Bone marrow (tissue), 2 donors: ENCODE measurements at places on chromosomes 1 and 21.

- DNase-seq, result no peak
These were observed 663.7 kb downstream of the PTPRC start for GRCh38 chr1:199302554-199302953.

DNA sequence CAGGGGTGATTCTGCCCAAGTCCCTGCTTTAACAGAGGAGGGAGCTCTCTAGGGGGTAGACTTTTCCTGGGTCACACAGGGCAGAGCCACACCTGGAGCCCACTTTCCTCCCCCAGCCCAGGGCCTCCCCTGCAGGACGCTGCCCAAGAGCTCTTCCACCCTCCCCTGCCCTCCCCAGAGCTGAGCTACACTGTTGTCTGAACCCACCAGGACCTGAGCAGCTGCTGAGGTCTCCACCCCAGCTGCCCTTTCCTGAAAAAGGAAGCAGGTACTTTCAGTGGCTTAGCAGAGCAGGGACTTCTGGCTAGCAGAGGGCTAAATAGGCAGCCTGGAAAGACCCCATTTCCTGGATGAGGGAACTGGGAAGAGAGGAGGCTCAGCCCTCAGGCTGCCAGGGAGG is 169.3 kb upstream of the ETV3 start:
- DNase-seq, result no peak

DNA sequence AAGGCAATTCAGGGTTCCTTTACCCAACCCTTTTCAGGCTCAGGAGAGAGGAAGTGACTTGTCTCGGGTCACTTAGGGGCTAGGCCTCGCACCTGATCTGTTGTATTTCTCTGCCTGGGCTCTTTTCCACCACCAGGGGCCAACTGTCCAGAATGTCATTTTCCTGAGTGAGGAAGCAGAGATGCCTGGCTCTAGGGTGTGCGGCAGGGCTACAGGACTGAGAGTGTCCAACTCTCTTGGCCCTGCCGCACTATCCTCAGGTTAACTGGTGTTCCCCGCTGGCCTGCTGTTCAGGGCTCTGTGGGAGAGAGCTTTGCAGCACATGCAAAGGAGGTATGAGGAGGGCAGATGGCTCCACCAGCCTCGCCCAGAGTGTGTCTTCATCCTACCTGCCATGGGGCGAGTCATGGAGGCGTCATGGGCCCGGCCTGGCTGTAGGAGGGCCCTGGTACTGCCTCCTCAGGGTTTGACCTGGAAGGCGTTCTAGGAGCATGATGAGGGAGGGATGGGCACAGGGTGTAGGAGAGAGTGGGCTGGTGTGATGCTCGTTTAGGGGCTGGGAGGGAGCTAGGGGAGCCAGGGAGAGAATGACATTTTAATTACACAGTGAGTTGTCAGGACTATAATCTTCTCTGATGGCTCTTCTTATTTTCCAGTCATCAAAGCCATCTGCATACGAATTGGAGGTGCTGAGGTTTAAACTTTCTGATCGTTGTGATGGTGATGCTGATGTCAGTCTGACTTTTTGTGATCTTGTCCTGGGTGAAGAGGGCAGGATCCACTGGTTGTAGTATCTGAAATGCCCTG is 128.3 kb downstream of the NOS1AP start:
- DNase-seq, result no peak

DNA sequence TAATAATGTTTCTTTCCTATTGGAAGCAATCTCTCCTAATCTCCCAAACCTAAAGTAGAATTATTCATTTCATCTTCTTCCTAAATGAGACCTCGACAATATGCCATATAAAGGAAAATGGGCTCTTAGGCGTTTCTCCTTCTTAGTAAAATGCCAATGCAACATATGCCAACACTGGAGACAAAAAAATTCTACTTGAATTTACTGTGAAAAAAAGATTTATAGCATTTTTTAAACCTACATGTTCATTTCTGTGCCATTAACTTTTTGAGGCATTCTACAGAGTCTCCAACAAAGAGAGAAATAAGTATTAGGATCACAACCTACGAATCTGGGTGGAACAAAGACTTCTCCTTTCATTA is 1.3 kb downstream of the WDR47 start:
- DNase-seq, result no peak

- DNase-seq, result no peak
These were observed 154.8 kb downstream of the SLC45A1 start for GRCh38 chr1:8472668-8473067.

GRCh38 chr21:34884346-34884929 is 164.7 kb downstream of the RUNX1 start:
- DNase-seq, result no peak

DNA sequence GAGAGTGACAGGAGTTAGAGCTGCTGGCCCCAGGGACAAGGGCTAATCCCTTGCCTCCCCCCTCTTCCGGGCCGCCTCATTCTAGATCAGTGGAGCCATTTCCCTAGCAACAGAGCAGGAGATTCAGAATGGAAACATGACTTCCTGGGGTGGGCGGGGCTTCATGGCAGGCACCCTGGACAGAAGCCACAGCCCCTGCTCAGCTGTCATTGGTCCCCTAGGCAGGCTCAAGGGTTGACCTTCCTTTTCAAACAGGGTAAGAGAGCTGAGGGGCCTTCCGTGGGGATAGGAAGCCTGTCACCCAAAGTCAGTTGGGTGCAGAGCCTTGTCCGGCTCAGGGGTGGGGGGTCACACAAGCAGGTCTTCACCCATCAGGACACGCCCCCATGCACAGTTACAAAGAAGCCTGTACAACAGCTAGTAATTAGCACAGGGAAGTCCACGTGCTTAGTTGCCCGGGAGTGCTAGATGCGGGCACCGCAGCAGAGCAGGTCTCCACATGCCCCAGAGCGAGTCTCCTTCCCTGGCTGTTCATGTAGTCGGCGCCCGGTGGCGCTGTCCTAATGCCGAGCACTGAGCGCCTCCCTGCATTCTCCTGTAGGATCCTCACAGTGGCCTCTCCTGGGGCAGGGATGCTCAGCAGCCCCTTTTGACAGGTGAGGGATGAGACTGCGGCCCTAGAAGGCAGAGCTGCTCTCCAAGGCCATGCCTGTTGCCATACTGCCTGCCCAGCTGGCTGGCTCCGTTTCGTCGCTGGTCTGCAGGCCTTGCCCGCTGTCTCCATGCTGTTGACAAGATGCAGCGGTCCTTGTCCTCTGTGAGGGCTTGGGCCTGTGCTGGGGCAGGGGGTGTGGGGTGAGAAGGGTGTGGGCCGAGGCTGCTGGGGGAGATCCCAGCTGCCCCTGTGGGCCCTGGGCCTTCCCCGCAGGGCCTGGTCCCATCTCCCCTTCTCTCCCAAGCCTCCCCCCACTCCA is 5.1 kb downstream of the TMEM201 start:
- DNase-seq, result peak; percentile 14

GRCh38 chr1:222905151-222905550 is 90.3 kb downstream of the DISP1 start:
- DNase-seq, result no peak

DNA sequence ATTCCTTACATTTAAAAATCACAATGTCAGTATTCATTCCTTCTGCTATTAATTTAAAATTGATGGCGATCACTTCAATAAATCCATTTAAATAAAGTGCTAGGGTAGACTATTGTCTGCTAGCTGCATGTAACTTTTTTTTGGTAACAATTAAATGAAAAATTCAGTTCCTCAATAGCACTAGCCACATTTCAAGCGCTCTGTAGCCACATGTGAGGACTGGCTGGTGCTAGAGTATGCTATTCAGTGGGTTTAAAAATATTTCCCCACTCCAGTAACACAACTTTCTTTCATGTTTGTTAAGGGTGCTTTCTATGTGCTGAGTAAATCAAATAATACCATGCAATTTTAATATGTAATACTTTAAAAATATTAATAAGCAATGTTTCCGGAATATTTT is 108.2 kb downstream of the LTN1 start:
- no peak for DNase-seq

GRCh38 chr1:40003156-40004093 is 37.1 kb upstream of the CAP1 start:
- DNase-seq, result no peak

DNA sequence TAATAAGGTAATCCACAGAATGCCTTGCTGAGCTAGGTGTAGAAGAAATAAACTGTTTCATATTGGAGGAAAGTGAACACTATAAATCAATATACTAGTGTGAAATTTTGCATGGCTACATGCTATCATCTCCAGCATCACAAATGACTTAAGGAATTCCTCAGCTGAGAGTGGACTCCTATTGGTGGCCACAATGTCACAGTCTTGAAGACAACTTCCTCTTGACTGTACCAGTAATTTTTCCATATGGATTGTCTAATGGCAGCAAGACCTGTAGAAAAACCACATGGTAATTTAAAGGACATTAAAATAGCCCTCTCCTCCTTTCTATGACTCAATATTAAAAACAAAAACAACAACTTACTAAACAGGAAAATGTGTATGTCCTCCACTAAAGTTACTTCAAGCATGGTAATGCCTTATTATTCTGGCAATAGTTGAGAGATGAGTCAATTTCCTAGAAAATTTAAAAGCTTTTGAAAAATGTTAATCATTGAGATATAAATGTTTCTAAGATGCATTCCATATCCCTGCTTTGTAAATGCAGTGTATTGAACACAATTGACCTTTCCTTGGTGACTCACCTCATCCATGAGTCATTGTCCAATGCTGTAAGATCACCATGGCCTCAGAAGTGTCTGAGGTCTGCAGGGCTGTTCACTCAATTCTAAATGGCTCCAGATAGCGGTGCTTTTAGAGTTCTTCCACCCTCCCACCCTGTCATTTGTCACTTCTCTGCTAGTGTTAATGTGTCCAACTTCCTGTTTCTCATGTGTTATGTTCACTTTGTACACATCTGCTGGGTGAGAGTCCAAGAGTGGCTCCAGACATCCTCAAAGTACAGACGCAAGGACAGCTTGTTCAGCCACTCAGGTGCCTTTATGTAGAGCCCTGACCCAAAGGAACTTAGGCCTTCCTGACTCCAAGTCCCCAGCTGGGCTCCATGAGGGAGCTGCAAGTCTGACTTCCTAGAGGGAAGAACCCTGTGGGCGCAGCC is 32.8 kb upstream of the DNASE2B start:
- peak; percentile 72 for DNase-seq

DNA sequence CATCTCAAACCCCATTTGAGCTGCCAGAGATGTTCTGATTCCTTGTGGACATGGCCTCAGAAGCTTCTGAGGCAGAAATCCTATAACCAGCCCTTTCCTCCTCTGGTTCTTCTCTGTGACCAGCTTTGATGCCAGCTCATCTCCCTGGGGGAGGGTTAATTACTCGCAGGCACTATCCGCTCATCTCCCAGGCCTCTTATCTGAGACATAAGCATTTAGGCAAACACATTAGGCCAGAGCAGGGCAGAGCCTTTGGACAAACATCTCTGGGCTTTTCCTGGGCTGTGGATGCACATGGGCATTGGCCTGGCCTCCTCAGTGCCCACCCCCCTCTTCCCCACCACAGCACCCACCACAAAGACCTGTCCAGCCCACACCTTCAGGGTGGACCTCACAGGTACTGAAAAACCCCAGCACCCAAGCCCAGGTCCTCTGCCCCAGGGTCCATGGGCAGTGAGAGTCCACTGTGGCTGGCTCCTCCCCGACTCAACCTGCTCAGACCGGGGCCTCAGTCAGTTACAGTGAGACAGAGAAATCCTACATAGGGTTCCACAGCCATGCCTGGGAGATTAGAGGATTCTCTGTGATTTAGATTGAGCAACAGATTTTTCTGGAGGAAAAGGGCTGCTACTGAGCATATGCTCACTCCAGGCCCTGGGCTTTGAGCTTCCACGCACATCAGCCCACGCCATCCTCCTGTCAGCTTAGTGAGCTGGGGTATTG is 26.9 kb downstream of the IGSF21 start:
- DNase-seq, result no peak

DNA sequence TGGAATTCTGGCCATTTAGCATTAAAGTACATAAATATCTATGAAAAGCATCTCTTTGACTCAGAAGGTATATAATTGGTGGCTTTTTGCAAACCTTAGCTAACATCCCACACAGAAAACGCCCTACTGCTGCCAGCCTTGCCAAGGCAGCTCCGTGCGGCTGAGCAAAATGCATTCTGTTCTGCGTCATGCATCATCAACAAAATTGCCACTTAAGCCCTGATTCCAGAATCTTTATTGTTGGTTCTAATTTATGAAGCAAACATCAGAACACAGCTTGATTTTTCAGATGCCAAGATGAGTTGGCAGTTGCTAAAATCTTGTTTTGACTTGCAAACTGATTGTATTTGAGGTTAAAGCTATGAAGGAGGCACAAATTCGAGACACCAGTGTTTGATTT is 314.9 kb upstream of the DEPDC1 start:
- DNase-seq, result no peak

DNA sequence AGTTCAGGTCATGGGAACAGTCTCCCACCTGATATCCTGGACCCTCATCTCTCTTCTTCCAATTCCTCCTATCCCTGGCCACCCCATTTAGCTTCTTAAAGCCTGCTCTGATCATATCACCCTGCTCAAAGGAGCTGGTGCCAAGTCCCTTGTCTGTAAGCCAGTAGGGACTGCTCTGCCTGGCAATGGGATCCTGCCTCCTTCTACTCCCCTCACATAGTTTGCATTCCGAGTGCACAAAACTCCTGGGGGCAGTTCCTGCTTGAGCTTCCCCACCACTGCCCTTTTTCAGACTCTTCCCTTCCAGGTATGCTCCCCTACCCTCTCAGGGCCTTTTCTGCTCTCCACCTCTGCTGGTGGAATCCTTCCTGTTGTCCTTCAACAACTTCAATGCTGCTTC is 48.1 kb downstream of the NGF start:
- no peak for DNase-seq

DNA sequence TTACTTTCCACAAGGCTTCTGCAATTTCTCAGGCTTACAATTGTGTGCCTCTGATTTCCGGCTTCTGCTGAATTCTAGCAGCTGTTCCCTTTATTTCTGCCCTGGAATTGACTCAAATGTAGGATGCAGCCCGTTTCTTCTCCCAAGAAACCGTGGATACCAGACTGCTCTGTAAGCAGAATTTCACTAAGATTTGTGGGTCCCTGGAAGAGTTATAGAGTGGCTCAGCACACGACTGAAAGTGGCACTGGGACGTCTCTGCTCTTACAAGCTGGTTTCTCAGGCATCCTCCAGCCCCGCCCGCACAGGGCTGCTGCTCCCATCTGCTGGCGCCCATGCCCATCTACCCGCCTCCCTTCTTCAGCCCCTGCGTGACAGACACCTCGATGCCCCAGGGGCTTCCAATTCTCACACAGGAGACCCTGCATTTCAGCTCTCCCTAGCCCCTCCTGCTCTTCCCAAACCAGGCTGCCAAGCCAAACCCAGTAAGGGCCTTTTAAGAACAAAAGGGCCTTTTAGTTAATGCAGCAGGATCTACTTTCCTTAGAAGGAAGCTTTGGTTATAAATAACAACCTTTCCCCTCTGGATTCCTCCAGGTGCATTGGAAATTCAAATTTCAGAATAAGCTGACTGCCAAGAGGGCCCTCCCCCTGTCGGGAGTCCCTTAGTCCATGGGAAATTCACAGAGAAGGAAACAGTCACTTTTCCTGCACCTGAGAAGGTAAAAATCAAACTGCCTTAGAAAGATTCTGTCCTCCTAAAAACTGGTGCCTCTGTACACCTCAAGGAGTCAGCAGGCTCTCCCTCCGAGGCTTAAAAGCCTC is 45.4 kb upstream of the TENT5B start:
- DNase-seq, result no peak

- DNase-seq, result peak; percentile 29
These were observed 47.3 kb downstream of the UBIAD1 start for GRCh38 chr1:11320153-11320936.

GRCh38 chr1:68173936-68174737 is 58.2 kb downstream of the WLS start:
- no peak for DNase-seq
